DMS 273 treated with DMSO at 0.1 percent for 48 hours (cell line): ENCODE measurements at places on chromosomes 4 and X.

DNA sequence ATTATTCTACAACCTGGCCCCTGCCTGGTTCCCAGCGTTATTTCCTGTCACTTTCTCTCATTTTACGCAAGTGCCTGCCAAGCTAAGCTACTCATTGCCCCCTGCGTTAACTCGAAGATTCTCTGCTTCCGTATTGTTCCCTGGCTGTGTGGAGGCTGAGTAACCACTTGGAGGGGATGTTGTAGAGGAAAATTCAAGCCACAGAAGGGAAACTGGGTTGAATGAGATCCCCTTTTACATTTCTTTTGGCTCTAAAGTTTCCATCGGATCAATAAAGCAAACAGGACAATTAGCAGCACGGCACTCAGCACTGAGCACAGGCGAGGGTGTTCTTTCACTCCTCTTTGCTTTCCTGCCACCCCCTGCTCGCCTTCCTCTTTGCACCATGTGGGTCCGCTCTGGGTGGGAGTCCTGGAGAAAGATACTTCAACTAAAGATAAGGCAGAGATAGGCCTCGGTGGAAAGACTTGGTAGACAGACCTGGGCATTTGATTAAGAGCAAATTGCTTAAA is 4.2 kb upstream of the TMSB4X start:
- no peak for DNase-seq

DNA sequence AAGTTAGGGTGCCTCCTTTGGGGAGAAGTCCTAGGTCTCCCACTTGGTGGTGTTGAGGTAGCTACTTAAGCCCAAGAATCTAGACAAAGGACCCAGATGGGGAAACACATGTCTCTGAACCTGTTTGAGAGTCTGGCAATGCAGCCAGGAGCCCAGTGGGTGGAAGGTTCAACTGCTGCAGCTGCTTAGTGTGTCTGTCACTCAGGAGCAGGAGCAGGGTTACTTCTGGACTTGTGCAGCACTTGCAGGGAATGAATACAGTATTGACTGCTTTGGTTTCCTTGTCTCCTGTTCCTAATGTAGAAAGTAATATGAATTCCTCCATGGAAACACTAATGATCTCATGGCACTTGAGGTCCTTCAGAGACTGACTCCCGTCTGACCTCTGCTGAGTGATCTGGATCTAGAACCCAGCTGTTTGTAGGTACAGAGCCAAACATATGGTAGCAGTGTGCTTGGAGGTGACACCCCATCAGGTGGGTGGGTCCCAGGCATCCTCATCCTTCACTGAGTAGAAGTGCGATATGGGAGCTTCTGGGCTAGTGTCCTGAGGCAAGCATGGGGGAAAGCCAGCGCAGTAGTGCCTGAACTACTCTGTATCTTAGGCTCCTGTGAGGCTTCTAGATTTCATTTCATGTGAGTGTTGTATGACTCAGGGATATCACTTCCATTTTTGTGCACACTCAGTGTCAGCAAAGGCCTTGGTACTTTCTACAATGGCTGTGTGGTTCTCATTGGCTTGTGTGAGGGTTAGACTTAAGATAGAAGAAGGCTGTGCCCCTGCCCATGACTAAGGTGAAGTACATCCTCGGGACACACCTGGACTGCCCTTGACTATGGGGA is 85.0 kb upstream of the WDR1 start:
- DNase-seq = no peak

- no peak for DNase-seq
Measured at GRCh38 chr4:10096201-10096977, 20.2 kb downstream of the WDR1 start.

GRCh38 chr4:71857713-71858451 is 74.0 kb upstream of the GC start:
- no peak for DNase-seq
